ENCODE measurements at places on chromosomes 7 and 10.
A peak's percentile ranks its signal among the peaks of the same experiment; 100 is the strongest.

- peak; percentile 40 for DNase-seq
Measured at GRCh38 chr10:47277352-47278151, 22.4 kb upstream of the GDF10 start.

DNA sequence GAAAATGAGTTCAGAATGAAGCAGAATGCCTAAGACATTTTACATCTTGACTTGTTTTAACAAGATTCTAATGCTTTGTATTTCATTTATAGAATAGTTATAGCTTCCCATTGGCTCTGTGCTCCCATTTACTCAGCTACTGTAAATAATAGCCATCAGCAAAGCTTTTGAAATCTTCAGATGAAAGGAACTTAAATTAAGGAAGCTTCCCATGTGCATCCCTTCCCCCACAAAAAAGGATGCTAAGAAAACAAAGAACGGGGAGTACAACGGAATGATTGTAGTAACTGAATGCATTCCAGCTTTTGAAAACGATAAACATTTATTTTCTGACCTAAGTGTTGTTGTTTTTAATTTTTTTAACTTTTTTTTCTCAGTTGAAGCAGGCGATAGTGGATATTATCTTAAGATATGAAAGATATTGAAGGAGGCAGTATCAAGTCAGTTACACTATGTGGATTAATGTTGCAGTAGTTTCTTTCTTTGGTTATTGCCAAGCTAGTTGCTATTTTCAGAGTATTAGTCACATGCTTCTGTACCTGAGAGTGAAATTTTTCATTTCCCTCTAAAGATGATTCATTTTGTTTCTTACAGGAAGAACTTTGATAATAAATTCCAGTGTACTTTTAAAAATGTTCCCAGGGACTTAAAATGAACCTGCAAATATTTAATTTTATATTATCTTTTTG lies 129.2 kb downstream of the KCND2 start:
- DNase-seq: no peak

- no peak for DNase-seq
Measured at GRCh38 chr10:63214571-63214970, 81.4 kb downstream of the NRBF2 start.

DNA sequence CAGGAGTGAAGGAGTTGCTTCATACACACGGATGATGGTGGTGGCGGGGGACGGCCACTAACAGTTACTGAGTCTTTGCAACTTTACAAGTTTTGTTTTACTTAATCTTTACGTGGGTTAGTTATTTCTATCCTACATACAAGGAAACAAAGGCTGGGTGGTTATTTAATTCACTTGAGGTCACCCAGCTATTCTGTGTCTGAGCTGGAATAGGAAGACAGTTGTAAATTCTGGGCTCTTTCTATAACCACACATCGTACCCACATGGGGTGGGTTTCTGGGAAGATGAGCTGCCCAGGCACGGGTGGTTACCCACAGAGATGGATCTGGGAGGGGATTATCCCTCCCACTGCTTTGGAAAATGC lies 137.9 kb downstream of the ANLN start:
- no peak for DNase-seq

DNA sequence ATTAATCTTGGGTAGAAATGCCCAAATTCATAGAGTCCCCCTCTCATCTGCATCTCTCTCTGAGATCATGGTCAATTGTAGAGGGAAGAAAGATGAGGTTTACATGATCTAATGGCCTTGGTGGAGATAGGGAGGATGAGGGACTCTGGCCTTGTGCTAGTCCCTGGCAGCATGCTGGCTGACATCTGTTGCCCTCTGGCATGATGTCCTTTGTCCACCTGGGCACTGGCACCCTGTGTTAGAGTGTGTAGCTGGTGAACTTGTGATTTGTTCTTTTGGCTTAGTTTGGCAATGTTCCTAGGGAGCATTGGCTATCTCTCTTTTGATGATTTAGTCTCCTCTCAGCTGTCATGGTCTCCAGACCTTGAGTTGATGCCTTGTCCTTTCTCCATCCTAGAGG lies 103.2 kb downstream of the DYNC1I1 start:
- DNase-seq: no peak

DNA sequence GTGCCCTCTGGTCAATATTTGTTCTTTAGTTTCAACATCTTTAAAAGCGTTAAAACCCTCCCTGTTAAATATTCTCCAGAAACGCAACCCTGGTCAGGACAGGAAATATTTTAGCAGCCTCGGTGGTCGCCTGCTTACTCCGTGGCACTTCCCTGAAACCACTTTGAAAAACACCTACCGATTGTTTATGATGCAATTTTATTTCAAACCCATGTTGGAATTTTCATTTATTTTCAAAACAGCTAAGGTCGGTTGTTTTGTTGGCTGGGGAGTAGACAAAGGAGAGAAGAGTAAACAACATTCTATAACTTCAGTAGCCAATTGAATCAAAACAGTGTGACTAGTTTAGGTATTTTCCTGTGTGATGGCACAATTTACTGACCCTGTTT lies 733 bp upstream of the RBP4 start:
- DNase-seq: no peak

DNA sequence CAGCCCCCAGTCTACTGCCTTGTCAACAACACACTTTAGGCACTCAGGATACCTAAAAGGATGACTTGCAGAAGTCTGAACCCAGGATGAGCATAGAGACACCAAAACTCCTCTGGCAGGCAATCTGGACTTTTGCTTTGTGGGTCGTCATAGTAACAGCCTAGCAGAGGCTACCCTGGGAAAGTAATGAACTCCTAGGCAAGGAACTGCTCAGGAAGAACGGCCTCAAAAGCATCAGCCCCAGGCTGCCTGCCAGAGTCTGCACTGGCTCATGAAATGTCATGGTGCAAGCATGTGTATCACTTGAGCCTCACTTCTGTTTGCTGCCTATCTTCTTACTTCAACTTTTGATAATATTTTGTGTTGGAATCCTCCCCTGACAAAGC lies 715.1 kb downstream of the GRID1 start:
- DNase-seq: no peak

- no peak for DNase-seq
Measured at GRCh38 chr7:4331711-4332110, 350.4 kb upstream of the FOXK1 start.

GRCh38 chr7:106331441-106332175 lies 46.8 kb upstream of the NAMPT start:
- DNase-seq: no peak

DNA sequence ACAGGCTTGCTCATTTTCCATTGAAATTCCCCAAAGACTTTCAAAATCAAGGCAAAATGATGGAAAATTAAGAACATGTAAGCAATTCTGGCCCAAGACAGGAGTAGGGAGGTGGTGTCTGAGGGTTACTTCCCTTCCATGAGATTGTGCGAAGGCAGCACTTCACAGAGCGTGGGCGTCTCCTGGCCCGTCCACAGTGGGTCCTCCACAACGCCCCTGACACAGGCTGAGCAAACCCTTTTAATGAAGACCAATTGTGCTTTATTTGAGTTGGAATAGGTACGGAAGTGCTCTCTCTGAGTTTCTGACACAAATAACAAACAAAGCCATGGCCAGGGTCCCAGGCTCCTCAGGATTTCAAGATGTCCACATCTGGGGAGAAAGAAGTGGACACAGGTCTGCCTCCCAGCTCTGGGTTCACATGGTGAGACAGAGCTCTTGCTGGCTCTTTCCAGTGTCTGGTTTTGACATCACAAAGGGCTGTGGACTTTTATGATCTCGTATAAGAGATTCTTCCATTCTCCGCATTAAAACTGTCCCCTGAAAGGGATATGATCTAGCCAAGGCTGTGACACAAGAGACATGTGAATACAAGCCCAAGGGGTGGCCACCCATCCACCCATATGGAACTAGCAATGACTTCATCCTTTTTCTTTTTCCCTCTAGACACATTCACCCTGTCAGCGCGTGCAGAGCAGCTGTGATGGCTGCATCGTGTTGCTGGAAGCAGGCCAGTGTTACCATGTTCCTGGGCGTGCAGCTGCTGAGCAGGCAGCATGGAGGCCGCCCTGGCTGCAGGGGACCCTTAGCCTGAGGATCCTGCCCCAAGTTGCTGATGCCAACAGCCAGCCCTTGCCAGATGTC lies 145.6 kb downstream of the ADAM12 start:
- no peak for DNase-seq

- DNase-seq: no peak
Measured at GRCh38 chr7:104264285-104264684, 56.5 kb upstream of the ORC5 start.

- DNase-seq: no peak
Measured at GRCh38 chr10:31771331-31771831, 157.2 kb downstream of the ARHGAP12 start.

- no peak for DNase-seq
Measured at GRCh38 chr7:23426876-23427275, 43.4 kb downstream of the IGF2BP3 start.

GRCh38 chr10:130301021-130301892 lies 165.1 kb downstream of the GLRX3 start:
- DNase-seq: peak; percentile 60

- no peak for DNase-seq
Measured at GRCh38 chr7:106840342-106840741, 24.7 kb upstream of the PIK3CG start.

GRCh38 chr10:129030996-129031843 lies 435.8 kb upstream of the MGMT start:
- peak; percentile 48 for DNase-seq

DNA sequence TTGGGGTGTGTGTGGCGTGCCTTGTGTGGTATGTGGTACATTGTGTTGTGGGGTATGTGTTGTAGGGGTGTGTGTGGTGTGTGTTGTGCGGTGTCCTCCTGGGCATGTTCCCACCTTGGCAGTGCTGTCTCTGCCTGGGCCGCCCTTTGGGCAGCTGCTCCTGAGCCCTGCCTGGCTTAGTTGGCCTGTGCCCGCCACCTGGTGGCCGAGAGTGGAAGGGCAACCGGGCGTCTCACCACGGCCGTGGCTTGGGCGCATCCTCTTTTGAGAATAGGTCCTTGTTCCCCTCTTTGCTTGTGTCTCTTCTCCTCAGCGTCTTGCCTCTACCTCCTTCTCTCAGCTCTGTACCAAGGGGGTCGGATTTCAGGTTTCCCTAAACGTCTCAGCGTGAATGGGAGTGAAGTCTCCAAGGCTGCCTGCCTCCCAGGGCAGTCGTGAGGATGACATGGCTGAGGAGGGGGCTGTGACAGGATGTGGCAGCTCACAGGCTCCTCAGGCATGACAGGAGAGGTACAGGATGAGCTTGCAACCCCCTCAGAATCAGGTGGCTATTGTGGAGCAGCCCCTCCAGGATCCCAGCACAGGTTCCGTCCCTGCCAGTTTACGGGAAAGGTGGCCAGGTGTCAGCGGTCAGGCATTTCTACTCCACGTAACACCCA lies 98.4 kb upstream of the PODXL start:
- DNase-seq: peak; percentile 63

GRCh38 chr7:8290645-8291308 lies 28.8 kb upstream of the ICA1 start:
- DNase-seq: no peak

DNA sequence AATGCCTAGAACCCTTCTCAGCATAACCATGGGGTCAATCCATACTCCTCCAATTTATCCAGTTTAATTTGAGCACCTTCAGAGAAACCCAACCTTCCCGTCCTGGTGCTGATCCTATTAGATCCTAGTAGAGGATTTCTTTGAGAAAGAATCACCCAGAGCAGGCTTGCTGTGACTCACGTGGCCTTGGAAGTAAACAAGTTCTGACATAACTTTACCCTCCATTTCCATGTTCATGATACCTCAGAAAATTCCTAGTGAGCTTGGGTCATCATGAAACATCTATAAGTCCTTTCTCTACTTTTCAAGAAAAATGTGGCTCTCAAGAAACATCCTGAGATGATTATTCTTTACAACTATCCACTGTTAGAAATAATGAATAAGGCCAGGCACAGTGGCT lies 71.7 kb downstream of the PRLHR start:
- DNase-seq: no peak

- DNase-seq: no peak
Measured at GRCh38 chr10:106111246-106111645, 1053.3 kb downstream of the SORCS1 start.

- peak; percentile 26 for DNase-seq
Measured at GRCh38 chr10:69572159-69573055, 815 bp downstream of the NEUROG3 start.

DNA sequence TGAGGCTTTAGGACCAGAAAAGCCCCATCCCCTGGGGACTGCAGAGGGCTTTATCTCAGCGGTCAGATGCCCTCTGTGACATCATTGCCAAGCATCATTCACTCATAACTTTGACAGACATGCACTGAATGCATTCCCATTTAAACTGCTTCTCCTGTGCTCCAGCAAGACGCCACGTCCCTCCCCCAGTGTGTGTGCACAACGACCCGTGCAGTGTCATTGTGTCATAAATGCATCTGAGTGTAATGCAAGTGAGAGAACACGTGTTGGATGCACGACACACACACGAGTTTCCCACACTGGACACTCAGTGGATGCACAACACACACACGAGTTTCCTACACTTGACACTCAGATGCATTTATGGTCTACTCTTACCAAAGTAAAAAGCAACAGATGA lies 337.9 kb downstream of the PTPRN2 start:
- DNase-seq: no peak

DNA sequence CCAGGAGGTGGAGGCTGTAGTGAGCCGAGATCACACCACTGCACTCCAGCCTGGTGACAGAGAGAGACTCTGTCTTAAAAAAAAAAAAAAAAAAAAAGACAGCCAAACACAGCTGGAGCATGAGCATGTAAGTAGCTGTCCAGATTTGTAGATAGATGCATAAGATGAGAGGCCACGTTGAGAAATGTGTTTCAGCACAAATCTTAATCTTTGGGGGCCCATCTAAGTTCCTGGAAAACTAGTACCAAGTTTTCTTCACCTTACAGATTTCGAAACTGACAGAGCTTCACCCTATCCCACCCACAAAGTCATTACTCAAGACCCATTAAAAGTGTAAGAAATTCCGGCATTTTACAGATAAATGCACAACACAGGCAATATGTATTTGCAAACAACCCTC lies 208.2 kb downstream of the PARD3 start:
- no peak for DNase-seq

- DNase-seq: no peak
Measured at GRCh38 chr7:21099432-21099831, 312.7 kb upstream of the SP8 start.

- no peak for DNase-seq
Measured at GRCh38 chr7:51082940-51083533, 233.6 kb downstream of the COBL start.

- DNase-seq: no peak
Measured at GRCh38 chr10:16626697-16627096, 105.0 kb upstream of the C1QL3 start.

DNA sequence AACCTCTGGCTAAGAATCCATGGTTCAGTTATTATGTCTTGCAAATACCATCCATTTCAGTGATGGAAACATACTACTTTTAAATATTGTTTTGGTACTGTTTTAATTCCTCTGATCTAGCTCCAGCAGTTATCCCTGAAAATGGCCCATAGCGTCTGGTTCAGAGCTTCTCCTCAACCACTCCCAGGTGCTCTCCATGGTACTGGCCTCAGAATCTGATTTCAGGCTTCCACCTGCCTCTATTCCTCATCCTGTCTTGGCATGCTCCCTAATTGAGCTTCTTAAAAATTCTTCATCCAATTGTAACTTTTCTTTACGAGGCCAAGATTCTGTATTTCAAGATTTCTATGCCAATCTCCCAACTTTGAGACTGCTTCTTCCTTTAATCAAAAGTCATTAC lies 236.3 kb downstream of the HTR7 start:
- no peak for DNase-seq

All from stimulated activated CD4-positive, alpha-beta T cell treated with anti-CD3 and anti-CD28 coated beads, Interleukin-4, amount 100 ng/mL, for 4 hours (primary cell).